ENCODE measurements at places on chromosomes 4 and X.

DNA sequence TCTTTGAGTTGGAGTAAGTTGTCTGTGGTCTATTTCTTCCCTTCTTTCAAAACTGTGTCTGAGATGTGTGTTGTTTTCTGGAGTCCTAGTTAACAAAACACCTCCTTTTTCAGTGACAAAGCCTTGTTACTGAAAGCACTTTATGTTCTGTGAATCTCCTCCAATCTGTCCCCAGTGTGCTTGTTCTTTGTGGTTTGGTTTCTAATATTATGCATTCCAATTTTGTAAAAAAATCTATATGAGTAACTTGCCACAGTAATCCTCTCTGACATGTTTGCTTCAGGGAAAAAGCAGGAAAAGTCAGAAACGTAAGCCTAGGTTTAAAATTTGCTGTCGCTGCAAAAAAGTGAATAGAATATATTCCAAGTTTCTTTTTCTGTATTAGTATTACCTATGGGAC lies 12.4 kb downstream of the PRRG1 start:
- DNase-seq: no peak

- no peak for DNase-seq
Observed at GRCh38 chrX:43985511-43985910, 12.3 kb upstream of the NDP start.

GRCh38 chr4:90824266-90825150 lies 697.3 kb downstream of the CCSER1 start:
- no peak for DNase-seq

DNA sequence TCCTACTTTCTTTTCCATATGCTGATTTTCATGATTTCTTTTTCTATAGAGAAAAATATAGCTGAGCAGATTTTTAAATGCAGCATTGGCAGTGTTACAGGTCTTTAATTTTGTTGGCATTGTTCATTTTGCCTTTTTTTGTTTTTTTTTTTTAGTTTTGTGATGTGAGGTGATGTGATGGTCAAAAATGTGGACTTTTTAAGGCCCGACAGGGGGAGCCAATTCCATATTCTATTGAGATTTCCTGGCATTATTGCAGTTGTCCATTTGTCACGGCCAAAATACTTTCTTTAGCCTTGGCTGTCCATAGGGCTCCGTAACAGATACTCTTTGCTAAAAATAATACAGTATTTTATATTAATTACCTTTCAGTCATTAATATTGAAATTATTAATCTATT lies 47.8 kb downstream of the SLIT2 start:
- DNase-seq: no peak

GRCh38 chr4:4387531-4388310 lies 819 bp downstream of the NSG1 start:
- DNase-seq: peak; percentile 7

DNA sequence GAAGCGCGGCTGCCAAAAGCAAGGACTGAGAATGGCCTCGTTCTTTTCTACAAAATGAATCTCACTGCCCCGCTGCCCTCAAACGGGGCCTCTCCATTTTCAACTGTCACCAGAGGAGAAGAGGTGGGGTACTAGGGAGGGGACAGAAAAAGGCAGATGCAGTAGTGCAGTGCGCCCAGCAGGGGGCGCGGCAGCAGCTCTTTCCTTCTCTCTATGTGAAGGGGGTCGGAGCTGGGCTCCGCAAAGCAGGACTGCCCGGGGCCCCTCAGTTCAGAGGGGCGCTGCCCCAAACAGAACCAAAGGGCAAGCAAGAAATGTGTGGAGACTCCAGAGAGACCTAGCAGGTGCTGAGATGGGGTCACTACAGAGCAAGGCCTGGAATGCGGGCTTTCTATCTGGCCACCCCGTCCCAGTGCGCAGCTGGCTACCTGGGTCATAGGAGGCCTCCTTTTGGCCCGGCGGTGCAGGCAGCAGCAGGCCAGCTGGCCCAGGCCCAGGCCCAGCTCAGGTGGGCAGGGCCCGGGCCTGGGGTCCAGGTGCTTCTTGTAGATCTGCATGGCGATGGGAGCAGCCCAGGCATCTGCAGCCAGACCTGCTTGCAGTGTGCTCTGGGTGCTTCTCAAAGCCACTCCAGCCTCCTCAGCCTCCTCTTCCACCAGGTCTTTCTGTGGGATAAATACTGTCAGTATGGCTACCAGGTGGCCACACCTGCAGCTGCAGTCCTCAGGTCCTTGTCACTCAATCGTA lies 5.9 kb downstream of the IRAK1 start:
- DNase-seq: peak; percentile 27

DNA sequence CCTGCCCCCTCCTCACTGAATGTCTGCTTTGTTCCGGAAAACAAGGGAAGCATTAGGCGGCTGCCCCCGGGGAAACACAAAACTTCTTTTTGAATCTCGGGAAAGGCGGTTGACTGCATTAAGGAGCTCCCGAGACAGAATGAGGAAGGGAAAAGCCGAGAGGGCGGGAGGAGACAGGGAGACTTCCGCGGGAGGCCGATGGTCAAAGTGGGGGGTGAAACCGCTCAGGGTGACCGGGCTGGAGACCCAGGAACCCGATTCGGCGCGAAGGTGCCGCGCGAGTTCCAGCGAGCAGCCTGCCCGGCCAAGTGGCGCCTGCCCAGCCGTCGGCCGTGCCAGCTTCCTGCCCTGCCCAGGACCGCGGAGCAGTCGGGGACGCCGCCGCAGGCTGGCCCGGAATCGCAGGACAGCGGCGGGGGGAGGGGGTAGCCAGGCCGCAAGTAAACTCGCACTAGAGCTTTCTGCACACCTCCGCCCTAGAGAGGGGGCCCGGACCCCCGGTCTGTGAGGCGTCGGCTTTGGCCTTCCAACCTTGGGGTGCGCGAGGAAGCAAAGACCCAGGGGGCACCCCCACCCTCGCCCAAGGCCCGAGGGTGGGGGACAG lies 55.1 kb upstream of the BCOR start:
- no peak for DNase-seq
